Progenitor cell of endocrine pancreas (in vitro differentiated cells): ENCODE measurements at places on chromosomes 11 and 22.
A peak's percentile ranks its signal among the peaks of the same experiment; 100 is the strongest.

DNA sequence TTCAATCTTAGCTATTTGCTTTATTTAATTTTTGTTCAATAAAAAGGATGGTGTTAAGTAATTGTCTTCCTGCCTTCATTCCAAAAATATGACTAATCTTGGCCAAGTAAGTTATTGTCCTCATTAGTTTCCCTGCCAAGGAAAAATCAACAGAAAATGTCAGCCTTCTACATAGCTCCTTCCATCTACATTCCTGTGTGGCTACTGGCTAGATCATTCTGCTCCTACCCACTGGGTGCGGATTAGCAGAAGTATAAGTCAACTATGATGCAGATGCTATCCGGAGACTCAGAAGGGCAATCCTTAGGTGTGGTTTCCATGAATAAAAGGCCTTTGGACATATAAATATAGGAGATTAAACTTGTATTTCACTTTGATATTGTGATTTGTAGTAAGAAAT is 154.4 kb downstream of the SBF2 start:
- no peak overlapping the region for H3K27ac ChIP-seq
- H3K36me3 ChIP-seq: peaks cover 17% of the 10 kb centered on the region
- H3K4me3 ChIP-seq: no peak overlapping the region
- no peak for DNase-seq
- H3K27me3 ChIP-seq: no peaks in the 10 kb centered on the region
- H3K4me1 ChIP-seq: no peaks in the 10 kb centered on the region

DNA sequence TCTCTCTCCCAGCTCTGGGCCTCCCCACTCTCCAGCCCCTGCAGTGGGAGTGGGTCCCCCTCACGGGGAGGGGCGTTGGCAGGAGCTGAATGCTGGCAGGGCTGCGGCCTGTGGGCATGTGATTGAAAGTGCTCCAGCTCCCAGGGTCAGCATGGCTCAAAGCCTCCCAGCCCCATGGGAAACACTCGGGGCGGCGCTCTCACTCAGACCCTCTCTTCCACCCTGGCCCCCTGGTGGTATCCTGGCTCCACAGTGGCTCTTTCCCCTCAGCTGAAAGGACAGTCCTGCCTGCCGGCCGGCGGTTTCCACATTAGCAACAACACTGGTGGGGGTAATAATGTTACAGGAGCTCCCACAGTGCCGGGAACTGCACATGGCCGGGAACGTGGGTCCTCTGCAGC is 35.5 kb downstream of the POLR3H start:
- H3K27ac ChIP-seq: no peak overlapping the region
- DNase-seq: no peak
- H3K4me1 ChIP-seq: peaks cover 13% of the 10 kb centered on the region
- no peak overlapping the region for H3K4me3 ChIP-seq
- H3K36me3 ChIP-seq: peaks cover 6% of the 10 kb centered on the region

GRCh38 chr11:126188332-126189108 is 22.9 kb downstream of the RPUSD4 start:
- peaks cover 12% of the 10 kb centered on the region for H3K36me3 ChIP-seq
- peak overlapping the region; percentile 53 for H3K27ac ChIP-seq
- H3K4me1 ChIP-seq: no peaks in the 10 kb centered on the region
- no peak for DNase-seq
- no peaks in the 10 kb centered on the region for H3K27me3 ChIP-seq

DNA sequence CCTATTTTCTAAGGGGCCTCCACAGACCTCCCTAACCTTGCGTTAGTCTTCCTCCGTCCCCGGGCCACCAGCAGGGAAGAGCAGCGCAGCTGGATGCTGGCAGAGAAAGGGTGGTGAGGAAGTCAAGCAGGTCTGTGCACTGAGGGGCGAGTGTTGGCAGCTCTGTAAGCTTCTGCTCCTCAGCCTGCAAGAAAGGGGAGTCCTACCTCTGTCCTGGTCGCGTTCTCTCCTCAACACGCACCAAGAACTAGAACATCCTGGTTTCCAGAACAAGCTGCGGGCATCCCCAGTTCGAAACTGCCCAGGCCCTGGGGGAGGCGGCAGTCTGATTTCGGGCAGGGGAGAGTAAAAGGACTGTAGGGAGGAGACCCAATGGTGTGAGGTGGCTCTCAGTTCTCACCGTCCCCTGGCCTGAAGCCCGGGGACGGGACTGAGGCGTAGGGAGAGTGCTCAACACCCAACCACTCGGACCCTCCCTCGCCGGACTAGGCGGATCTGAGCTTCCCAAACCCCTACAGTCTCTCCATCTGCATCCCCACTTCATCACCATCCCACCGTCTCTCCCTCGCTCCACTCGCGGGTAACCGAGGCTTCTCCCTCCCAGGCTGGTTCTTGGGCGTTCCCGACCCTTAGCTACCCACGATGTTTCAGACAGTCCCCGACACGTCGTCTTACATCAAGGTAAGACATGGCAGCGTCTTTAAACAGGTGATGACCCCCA is 7.7 kb upstream of the FLI1 start:
- no peaks in the 10 kb centered on the region for H3K36me3 ChIP-seq
- peaks cover 95% of the 10 kb centered on the region for H3K27me3 ChIP-seq
- peaks cover 26% of the 10 kb centered on the region for H3K4me1 ChIP-seq
- DNase-seq: no peak

DNA sequence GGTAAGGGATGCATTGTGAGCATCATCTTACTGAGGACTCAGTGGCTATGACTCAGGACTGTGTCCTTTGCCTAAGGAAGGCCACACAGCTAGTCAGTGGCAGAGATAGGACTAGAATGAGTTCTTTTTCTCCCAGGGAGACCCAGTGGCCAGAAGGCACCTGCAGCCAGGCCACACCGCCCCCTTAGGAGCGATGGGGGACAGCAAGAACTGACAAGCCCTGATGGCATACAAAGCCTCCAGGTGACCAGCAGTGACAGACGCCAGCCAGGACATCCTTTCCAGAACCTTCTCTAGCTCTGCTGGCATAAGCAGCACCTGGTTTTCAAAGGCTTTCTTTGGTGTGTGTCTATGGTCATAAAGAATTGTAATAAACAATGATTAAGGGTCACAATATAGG is 240.1 kb downstream of the ST3GAL4 start:
- no peak for DNase-seq
- peaks cover 83% of the 10 kb centered on the region for H3K27me3 ChIP-seq
- no peaks in the 10 kb centered on the region for H3K4me1 ChIP-seq
- H3K36me3 ChIP-seq: no peaks in the 10 kb centered on the region
- H3K4me3 ChIP-seq: no peak overlapping the region

- peaks cover 12% of the 10 kb centered on the region for H3K36me3 ChIP-seq
- H3K4me1 ChIP-seq: peaks cover 2% of the 10 kb centered on the region
- H3K27ac ChIP-seq: no peak overlapping the region
- no peaks in the 10 kb centered on the region for H3K27me3 ChIP-seq
- no peak overlapping the region for H3K4me3 ChIP-seq
- no peak for DNase-seq
Measured at GRCh38 chr22:46171940-46172339, 21.6 kb downstream of the PPARA start.

DNA sequence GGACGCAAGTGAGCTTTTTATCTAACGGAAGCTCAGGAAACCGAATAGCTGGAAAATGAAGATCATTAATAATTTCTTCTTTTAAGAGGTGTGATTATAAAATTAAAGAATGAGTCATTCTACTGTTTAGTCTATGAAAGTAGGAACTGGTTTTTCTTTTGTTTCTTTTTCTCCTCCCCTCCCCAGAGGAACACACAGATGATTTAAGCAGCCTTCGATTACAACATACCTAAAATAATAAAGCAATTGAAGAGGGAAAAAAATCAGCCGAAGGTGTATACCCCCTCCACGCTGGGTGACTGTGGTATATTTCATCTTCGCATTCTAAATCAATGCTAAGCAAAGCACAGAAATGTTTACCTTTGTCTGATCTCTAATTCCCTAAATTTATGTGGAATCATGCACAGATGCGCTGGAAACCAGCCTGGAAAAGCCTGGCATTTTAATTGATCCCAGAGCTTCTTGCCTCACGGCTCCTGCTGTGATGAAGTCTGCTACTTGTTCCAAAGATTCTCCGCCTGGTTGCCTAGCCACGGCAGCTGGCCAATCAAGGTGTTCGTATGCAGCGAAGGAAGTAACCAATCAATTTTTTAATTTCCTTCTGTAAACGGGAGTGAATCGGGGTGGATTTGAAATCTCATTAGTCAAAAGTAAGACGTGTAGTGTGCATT is 133.9 kb downstream of the FANCF start:
- H3K4me3 ChIP-seq: no peak overlapping the region
- H3K27me3 ChIP-seq: no peaks in the 10 kb centered on the region
- peaks cover 5% of the 10 kb centered on the region for H3K4me1 ChIP-seq
- H3K36me3 ChIP-seq: no peaks in the 10 kb centered on the region
- DNase-seq: no peak
- no peak overlapping the region for H3K27ac ChIP-seq

DNA sequence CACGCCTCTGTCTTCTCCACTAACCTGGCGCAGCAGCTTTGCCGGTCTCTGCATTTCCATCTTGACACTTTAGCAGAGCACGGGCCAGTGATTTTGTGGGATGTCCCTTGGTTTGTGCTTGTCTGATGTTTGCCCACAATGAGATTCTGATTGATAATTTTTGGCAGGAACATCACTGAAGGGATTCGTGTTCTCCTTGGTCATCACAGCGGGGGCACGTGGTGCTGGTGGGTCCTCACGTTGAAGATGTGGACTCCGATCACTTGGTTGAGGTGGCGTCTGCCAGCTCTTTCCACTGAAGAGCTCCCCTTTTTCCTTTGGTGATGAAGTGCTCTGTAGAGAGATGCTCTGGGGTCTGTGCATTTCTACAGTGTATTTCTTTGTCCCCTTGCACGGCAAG is 37.2 kb downstream of the TBC1D22A start:
- peaks cover 8% of the 10 kb centered on the region for H3K4me1 ChIP-seq
- no peaks in the 10 kb centered on the region for H3K27me3 ChIP-seq
- no peak overlapping the region for H3K4me3 ChIP-seq
- DNase-seq: no peak
- peaks cover 9% of the 10 kb centered on the region for H3K36me3 ChIP-seq

GRCh38 chr11:8930456-8931175 is 2.1 kb downstream of the C11orf16 start:
- H3K27ac ChIP-seq: no peak overlapping the region
- H3K4me1 ChIP-seq: peaks cover 1% of the 10 kb centered on the region
- no peak for DNase-seq
- no peaks in the 10 kb centered on the region for H3K36me3 ChIP-seq
- H3K27me3 ChIP-seq: peaks cover 7% of the 10 kb centered on the region

DNA sequence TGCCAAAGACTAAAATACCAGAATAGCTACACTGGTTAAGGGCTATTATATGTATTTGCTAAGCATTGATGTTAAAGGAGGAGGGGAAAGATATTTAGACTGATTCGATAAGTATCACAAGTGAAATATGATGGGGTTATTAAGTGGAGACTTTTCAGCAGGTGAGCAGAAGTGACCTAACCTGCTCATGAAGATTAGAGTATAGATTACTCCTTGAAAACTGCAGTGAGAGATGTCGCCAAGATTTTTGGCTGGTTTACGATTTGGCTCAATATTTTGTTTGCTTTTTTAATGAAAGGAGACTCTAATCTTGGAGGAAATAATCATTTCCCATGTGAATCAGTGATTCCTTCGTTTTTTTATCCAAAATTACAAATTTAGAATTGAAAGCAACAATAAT is 1279.5 kb upstream of the TENM4 start:
- no peaks in the 10 kb centered on the region for H3K27me3 ChIP-seq
- peaks cover 6% of the 10 kb centered on the region for H3K4me1 ChIP-seq
- DNase-seq: no peak
- H3K27ac ChIP-seq: no peak overlapping the region

DNA sequence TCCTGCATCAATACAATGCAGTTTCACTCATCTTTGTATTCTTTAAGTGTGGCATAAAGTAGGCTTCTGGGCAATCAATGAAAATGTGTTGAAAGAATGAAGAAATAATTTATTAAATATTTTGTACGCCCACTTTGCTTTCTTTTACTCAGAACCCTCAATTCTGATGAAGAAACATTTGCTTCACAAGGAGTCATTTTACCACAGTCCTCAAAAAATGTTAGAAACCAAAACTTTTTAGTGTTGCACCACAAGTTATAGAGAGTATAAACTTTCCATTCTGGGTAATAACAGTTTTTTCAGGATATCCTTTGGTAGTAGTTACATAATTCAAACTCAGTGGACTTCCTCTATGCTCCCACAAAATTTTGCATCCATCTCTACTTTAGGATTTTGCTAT is 360.5 kb downstream of the DLG2 start:
- no peak overlapping the region for H3K4me3 ChIP-seq
- no peak overlapping the region for H3K27ac ChIP-seq
- peaks cover 2% of the 10 kb centered on the region for H3K4me1 ChIP-seq
- no peaks in the 10 kb centered on the region for H3K36me3 ChIP-seq
- no peak for DNase-seq

DNA sequence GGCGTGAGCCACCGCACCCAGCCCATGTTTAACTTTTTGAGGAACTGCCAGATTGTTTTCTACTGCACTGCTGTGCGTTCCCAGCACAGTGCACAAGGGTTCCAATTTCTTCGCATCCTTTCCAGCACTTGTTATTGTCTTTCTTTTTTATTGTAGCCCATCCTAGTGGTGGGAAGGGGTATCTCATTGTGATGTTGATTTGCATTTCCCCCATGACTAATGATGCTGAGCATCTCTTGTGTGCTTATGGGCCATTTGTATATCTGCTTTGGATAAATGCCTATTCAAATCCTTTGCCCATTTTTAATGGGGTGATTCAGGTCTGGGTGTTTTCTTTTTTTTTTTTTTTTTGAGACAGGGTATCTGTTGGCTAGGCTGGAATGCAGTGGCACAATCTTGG is 36.6 kb upstream of the SYT7 start:
- H3K27me3 ChIP-seq: peaks cover 25% of the 10 kb centered on the region
- peaks cover 5% of the 10 kb centered on the region for H3K4me1 ChIP-seq
- no peak for DNase-seq
- H3K4me3 ChIP-seq: no peak overlapping the region
- H3K27ac ChIP-seq: no peak overlapping the region

DNA sequence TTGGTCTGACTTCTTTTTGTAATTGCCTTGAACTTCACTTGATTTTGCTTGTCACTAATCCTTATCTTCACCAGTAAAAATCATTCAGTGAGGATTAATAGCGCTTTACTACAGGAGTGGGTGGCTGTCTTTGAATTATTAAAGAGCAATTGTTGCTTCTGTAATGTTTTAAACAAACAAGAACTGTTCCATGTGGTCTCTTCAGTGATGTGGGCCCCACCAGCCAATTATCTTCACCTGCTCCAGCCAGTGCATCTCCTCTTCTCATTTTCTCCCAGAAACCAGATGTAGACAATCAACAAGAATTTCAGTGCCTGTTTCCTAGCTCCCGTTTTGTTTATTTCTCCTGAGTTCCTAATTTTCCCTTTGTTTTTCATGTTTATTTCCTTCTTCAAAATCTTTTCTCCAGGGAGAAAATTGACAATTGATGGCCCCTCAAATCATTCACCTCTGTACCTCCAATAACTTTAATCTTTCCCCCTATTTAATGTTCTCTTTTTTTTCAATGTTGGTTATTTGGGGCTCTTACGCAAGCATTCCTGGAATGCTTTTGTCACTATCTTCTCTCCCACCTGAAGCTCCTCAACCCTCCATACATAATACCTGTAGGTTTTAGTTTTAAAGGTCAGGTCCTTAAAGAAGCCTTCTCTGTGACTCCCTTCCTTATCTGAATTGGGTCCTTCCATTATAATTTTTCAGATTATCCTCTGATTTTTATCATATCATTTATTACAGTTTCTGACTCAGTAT is 115.1 kb downstream of the ARFGAP2 start:
- H3K36me3 ChIP-seq: peaks cover 22% of the 10 kb centered on the region
- H3K4me1 ChIP-seq: peaks cover 15% of the 10 kb centered on the region
- no peak for DNase-seq
